KG1 (cell line): ENCODE measurements at places on chromosomes 12 and 14.

DNA sequence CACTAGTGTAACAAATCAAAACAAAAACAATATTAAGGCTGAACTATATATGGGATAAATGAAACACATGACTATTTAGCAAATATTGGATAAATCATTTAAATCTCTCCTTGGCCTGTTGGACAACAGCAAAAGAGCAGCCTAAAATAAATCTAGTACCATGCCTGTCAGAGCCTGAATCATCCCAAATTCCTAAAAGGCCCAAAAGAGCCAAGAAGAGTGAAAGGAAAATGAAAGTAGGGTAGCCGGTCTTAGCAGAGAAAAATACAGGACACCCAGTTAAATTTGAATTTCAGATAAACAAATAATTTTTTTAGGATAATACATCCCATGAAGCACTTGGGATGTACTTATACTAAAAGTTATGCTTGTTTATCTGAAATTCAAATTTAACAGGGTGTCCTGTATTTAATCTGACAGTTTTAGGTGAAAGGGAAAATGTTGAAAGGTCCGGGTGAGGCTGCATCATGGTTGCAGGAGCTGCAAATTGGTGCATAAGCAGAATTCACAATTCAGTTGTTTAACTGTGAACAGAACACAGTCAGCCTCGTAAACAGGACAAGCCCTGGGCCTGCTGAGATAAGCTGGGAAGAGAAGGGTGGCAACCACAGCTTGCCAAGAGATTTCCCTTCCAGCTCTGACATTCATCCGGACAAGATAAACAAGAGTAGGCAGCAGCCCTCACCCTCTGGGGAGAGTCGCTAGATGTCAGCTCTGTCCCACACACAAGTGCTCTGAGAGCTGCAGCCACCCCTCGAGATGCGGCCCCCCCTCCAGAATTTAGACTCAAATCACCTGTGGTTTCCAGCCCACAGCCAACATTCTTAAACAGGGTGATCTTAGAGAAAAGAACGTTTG is 30.3 kb downstream of the DMAC2L start:
- DNase-seq = peak; percentile 71

DNA sequence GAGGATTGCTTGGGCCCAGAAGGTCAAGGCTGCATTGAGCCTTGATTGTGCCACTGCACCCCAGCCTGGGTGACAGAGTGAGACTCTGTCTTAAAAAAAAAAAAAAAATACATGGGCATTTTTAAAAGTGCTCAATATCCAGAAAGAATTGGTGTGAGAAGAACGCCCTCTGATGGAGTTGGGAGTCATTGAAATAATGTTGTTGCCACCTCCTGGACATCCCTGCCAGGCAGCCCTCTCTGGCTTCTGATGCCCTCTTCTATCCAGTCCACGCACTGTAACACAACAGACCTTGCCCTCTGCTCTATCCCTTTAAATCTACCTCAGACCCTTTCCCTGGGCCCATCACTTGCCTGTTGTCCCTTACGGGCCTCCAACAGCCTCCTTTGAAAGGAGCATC is 4.9 kb downstream of the PTGDR start:
- DNase-seq = peak; percentile 14

DNA sequence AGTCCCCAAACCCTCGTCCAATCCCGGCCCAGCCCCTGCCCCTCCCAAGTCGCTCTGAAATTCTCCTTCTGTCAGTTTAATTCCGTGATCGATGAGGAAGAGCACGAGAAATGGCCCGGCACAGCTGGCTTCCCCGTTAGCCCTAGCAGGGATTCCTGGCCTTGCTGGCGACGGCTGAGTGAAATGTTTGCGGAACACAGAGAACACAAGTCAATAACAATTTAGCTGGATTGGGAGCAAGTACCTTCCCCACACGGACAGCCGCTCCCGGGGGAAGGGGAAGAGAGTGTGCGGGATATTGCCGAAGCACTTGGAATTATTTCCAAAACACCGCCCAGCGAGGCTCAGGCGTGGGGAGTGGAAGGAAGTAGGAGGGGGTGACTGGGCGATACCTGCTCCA is 134.6 kb downstream of the RBM19 start:
- DNase-seq = no peak

DNA sequence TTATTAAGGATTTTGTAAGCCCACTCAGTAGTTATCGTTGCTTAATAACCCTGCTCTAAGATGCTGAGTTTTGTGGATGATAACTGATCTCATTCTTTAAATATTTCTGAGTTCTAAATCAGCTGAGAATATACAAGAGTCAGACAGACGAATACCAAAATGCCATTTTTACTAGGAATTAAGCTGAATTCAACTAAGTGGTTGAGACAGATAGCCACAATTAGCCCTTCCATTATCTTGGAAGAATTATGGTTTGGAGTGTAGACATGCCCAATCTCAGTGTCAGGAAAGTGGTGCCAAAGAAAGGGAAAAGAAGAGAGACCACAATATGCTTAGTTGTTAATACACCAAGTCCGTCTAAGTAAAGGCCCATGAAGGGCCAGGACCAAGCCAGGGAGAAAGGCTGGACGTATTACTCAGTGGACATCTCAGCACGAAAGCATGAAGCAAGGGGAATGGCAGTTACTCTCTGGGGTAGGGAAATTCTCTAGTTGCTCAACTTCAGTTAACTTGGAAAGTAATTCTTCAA is 58.6 kb downstream of the KCNA5 start:
- no peak for DNase-seq

DNA sequence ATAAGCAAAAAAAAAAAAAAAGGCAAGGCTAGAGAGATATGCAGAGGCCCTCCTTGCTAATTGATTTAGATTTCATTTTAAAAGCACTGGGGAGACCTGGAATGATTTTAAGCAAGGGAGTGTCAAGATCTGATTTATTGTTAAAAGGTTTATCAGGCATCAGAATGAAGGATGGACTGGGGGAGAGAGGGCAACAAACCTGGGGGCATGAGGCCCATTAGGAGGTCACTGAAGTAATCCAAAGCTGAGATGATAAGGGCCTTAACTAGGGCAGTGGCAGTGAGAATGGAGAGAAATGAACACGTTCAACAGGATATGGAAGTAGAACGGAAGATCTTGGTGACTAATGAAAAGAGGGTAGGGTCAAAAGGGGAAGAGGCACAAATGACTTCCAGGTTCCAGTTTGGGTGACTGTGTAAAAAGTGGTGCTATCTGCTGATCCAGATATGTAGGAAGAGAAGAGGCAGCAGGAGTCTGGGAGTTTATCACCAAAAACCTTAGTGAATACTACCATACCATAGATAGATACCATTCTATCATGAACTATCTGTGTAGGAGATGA is 24.0 kb downstream of the KITLG start:
- no peak for DNase-seq
